Inflammatory macrophage (primary cell): ENCODE measurements at places on chromosomes 3 and 15.

GRCh38 chr3:7290077-7290825, 429.3 kb downstream of the GRM7 start:
- peak; percentile 45 for DNase-seq

- DNase-seq, result no peak
These were observed 25.0 kb downstream of the GMPS start for GRCh38 chr3:155895379-155895900.

DNA sequence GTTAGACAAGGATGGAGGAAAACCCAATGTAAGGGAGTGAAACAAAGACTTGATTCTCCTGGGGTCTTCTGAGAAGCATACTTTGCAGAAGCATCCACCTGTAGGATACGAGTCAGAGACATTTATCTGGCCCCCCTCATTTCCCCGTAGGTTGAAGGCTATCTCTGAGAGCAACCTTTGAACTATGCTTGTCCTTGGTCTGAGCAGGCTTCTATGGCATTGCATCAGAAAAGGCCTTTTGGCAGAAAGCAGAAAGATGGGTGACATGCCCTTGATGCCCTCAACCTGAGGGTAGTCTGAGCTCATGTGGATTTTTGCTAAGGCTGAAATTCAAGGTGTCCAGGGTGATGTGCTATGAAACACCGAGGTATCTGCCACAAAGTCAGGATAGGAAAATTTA, 131.6 kb upstream of the SGO1 start:
- DNase-seq, result no peak

DNA sequence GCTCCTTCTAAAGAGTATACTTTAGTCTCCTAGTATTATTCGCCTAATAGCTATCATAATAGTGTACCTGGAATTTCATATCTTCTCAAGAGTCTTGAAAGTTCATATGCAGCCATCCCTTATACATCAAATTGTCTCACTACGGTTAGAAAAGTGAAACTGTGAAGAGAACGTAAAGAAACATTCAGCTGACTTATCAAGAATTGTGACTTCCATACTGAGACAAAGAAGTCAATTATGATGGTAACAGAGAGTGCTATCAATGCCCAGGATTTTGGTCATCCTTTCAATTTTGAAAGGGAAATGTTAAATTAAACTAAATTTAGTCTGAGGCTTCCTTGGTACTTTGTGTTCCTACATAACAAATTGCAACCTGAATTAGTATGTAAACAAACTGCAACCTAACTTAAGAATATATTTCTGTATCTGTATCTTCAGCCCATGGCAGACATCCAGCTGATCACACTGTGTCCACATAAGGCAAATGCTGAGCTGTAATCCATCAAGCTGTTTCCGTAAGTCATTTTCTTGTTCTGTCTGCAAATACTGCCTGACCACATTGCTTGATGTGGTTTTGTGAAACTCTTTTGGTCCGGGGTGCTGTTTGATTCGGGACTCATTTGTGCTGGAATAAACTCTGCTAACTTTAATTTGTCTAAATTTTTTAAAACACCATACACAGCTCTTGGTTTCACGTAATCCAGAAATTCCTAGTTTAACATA, 469.6 kb downstream of the SI start:
- no peak for DNase-seq

- no peak for DNase-seq
These were observed 25.7 kb downstream of the TYRO3 start for GRCh38 chr15:41584636-41585126.

DNA sequence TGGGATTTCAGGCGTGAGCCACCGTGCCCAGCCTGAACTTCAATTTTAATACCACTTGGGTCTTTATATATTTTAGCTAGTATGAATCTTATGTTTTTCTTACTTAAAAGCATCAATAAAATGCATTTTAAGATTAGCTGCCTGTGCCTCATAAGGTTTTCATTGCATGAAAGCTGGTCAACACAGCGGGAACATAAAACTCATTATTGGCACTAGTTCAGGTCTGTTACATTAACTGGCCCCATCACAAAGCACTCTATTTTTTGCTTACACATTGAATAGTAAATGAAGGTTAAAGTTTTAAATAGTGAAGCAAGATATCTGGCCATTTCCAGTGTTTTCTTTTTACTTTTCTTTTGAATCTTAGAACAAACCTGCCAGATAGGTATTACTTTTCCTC, 145.6 kb upstream of the LYSMD4 start:
- no peak for DNase-seq

DNA sequence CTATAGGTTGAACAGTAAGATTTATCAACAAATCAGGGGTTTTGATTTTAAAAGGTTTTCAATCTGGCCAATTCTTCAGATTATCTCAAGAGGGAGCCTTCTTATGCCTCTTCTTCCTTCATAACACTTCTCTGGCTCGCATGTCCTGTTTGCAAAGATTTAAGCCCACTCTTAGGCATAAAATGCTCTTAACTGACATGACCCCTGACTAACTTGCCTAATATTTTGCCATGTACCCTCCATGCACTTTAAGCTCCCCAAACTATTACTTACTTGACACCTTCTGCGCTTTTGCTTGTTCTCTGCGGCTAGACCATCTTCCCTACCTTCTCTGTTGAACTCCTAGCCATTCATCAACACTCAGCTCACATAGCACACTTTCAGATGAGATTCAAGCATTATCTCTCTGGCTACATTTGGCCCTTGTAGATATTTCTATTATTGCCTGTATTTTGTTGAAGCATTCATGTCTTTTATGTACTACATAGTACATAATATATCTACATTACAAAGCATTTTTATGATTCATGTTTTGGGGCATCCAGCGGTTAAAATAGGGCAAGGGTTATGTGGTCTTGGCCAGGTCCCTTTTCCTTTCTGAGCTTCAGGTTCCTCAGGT, 1.0 kb upstream of the ARIH1 start:
- DNase-seq, result no peak

GRCh38 chr3:158261371-158261991, 151.6 kb downstream of the RSRC1 start:
- DNase-seq, result peak; percentile 40

DNA sequence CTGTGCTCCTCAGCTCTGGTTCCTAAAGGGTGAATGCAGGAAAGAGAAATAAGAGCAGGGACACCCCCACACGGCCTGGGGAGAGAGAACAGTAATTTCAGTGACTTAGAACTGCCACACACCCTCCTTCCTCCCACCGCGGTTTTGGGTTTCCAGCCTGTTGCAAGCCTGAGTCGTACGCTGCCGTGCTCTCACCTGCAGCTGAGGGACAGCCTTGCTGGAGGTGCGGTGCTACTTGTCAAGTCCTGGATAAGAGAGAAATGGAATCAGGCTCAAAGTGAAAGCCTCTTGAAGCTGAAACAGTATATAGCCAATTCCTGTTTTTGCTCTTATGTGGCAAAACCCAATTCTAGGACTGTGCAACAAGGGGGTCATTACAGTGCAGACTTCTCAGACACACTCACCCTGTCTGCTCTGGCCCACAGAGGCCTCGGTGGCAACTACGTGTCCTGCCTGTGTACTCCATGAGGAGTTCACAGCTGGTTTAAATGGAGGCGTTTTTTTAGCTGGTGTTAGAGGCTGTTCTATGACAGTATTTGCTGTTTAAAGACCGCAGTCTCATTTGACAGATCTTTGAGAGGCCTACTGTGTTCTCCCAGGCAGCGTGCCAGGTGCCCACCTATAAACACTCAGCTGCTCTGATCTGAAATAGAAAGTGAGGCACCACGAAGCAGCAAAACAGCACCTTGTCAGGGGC, 42.9 kb downstream of the TBC1D2B start:
- peak; percentile 85 for DNase-seq

DNA sequence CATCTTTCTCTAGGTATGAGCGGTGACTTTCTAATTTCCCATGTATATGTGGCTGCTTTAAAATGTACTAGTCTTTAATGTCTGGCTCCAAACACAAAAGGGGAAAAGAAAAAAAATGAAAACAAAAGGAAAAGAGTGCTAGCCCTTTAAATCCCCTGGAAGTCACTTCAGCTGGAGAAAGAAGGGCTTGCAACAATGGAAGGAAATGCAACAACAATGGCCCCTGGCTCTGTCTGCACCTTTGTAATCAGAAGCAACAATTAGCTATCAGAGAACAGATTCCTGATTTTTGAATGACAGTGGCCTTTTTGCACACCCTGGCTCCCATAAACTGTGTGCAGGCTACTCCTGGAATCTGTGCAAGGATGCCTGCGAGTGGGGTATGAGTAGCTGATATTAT, 591.2 kb downstream of the FHIT start:
- DNase-seq, result no peak

DNA sequence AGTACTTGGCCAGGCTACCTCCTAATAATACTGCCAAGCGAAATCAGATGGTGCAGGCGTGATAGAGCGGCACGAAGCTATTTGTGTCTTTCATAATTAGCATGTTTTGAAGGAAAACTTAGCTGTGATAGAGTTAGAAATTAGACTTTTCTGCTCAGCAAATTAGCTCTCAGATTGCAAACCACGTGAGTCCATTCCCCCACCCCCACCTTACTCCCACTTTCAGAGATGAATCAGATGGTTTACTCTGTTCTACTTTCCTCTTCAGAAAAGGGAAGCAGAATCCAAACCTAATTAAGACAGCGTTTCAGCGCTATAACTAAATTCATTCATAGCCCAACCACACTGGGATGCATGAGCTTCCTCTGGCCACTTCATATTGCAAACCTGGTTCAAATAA, 214.6 kb downstream of the SLCO3A1 start:
- peak; percentile 75 for DNase-seq

GRCh38 chr15:93135997-93136397, 47.0 kb upstream of the RGMA start:
- DNase-seq, result no peak

DNA sequence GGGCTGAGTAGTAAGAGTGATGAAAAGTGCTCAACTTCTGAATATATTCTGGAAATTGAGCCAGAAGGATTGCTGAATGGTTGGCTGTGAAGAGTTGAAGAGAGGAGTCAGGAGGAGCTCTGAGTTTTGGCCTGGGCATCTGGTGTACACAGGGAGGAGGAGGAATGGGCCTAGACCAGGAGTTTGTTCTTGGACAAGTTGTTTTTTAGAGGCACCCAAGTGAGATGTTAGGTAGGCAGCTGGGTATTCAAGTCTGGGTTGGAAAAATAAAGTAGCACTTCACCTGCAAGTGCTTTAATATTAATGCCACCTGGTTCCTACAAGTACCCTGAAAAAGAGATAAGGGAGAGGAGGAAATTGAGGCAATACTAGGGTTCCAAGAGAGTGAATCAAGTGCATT, 14.7 kb downstream of the BSN start:
- DNase-seq, result no peak

- DNase-seq, result no peak
These were observed 41.2 kb downstream of the CEP63 start for GRCh38 chr3:134527037-134527436.

DNA sequence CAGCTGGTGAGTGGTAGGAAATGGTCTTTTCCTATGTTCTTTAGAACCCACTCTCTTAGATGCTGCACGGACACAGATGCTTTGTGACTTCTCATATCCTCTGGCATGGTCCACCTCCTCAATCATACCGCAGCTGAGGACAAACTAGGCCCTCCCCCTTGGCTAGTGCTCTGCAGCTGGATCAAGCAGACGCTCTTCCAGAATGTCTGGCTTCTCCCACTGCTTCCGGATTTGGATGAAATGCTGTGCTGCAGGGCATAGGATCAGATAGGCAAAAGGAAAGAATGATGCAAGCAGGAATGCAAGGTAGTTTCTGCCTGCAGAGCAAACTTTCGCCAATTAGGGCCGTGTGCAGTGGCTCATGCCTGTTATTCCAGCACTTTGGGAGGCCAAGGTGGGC, 75.7 kb upstream of the SLC4A7 start:
- no peak for DNase-seq

DNA sequence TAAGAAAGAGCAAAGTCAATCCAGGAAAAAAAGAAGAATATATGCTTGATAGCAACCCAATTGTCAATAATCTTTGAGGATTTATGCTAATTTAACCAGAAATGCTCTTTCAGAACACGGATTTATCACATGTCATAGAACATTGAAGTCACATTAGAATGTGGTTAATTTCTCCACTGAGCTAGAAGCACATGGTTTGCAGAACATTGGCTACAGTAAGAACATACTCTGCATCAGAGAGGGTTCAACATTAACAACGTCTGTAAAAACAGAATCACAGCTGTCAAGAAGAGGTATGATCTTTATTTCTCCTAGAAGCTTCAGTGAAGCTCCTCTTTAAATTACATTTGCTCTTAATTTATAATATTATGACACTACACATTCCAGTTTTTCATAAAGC, 619.7 kb upstream of the AGTR1 start:
- no peak for DNase-seq

GRCh38 chr3:127870156-127870555, 44.9 kb upstream of the KBTBD12 start:
- DNase-seq, result no peak

DNA sequence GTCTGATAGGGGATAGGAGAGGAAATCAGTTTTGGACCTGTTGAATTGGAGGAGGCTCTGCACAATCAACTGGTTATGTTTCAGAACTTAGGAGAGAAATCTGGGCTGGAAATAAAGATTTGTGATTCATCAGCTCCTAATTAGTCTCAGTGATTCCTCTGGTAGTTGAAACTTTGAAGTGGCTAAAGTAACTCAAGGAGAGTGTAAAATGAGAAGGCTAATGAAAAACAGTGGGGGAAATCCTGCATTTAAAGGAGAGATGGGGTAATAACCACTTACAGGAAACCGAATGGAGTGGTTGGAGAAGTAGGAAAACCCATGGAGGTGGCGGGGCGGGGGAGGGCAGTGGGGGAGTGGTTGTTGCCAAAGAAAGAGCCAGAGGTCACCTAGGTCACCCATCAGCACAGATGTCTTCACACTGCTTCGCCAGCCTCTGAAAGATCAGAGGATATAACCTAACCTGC, 32.6 kb downstream of the MAP2K5 start:
- no peak for DNase-seq

GRCh38 chr3:23490459-23490858, 287.3 kb downstream of the UBE2E2 start:
- peak; percentile 51 for DNase-seq

DNA sequence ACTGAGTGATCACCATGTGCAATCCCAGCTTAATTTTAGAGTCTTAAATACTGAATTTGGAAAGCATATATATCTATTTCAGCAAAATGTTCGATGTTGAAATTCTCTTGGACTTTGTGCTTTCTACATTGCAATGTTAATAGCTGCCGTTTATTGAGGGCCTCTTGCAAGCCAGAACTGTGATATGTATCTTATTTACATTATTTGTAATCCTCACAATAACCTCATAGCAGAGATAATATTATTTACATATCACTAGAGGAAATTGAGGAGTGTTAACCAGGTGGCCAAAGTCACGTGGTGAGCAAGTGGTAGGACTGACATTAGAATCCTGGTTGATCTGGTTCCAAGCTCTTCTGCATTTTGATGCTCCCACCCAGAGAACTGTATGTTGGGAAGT, 254.1 kb downstream of the SLC9A9 start:
- DNase-seq, result no peak

DNA sequence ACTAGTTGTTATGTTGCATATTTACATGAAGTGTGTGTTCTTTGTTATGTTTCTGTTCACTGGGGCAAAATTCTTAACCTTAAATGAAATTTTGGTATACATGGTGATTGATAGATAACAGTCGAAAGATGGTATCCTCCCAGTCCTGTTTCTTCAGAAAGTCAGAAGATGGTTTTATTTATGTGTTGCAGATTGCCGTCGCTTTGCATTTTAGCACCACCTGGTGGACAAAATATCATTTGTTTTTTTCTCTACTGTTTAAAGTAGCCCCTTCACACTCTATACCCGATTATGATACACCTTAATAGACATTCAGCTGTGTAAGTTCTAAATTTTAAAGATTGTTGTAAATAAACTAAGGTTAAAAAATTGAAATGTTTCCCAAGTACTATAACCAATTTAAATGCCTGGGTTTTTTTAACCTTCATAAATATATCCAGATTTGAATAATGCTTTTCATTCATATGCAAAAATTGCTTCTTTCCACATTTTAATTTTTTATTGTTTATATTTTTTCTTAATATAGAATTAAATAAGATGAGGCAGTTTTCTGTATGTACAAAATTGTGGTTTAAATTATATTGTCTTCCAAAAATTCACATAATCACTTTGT, 152.2 kb downstream of the ALCAM start:
- DNase-seq, result peak; percentile 79
